ENCODE measurements at places on chromosomes 6 and 20. TPM values are rescaled to one million over a fixed set of nuclear protein-coding genes. Genes with fewer than 3 reads are reported as not detected.

MYB gene
- 0.22 TPM for total RNA-seq

FRK gene
- 7.5 TPM for total RNA-seq

GSTA5 gene
- not detected for total RNA-seq

TCF15 gene
- 13.4 TPM for total RNA-seq

GRM1 gene
- total RNA-seq: 2.2 TPM

SLC44A4 gene
- total RNA-seq: not detected

RAMACL gene
- 1.3 TPM for total RNA-seq

DNA sequence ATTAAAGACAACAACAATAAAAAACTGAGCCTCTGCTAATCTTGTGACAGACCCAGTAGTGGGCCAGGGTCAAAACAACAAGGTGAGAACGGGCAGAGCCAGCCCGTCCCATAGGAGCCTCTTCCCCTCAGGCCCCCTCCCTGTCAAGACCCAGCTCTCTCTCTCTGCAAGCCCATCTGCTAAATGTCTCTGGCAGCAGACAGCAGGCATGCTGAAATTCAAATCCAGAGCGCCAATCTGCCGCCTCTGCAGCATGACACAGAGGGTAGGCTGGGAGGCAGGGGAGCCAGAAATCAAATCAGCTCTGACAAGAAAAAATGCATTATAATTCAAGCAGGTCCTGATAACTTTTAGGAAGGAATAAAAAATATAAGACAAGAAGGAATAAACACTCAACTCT, 26.3 kb downstream of the METTL24 start:
- no peak for DNase-seq

DNA sequence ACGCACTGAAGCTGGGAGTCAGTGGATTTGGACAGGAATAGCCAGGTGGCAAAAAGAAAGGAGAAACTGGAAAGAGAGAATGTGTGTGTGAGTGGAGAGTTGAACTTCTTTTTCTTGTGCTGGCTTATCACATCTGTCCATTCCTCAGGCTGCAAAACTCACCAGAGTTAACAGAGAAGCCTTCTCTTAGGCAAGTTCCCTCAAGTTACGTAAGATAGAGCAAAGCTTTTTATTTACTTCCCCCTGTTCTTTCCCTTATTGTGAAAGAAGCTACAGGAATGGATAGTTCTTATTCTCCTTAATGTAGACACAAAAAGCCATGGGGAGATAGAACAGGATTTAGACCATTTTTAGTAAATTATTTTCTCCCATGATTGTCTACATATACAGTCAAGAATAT, 188.6 kb downstream of the BMP2 start:
- no peak for DNase-seq

DNA sequence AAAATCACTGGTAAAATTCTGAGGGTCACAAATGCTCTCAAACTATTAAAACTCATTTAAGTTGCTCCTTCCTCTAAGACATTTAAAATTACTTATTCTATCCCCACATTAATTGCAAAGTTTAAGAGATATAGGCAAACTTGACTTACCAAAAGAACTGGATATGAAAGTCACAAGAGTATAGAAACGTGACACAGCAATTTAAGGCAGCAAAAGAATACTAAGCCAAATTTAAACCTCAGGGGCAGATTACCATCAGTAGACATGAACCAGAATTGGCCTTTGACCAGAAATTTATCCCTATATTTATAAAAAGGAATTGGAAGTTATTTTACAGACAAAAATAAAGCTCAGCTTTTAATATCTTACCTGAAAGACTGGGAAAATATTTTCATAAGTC, 56.0 kb downstream of the MAP3K7 start:
- DNase-seq: no peak

DNA sequence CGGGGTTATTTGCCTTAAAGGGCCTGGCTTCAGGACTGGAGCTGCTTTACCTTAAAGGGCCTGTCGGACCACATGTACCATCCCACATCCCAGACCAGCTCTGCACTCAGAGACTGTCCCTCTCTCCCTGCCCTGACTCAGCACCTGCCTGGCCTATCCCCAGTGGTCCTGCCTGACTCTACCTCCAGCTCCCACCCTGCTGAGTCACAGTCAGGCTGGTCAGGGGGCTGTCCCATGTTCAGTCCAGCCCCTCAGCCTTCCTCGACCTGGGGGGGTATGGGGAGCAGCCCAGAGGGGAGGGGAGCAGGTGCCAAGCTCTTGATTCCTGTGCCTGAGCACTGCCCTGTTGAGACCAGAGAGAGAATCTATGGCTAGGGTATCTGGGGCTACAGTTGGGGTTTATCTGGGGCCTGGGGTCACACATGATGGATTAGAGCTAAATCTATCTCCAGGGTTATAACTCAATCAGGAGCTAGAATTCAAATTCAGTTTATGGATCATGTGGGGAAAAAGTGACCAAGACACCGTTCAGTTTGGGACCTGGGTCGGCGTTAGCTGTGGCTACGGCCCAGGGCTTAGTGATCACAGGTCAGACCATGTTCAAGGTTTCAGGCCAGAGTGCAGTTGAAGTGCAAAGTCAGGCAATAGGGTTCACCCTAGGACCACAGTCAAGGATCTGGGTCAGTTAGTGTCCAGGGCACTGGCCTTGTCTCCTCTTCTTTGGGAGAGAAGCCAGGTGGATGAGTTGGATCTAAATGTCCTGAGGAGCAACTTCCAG, 9.4 kb upstream of the TRIB3 start:
- DNase-seq: no peak

DNA sequence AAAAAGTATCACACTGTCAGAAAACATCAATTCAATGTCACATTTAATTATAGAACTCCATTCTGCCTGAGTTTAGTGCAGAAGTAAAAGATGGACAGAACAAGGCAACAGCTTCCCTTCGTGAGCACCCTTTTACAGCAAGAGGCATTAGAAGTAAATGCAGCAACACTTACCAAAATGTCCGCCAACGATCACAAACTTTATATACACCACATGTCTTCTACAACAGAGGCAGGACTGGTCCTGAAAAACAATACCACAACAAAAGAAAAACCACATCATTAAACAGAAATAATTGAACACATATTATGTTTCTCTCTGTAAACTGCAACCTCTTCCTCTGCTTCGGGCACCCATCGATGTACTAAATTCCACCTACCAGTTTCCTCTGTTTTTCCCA, 92.9 kb downstream of the FYN start:
- no peak for DNase-seq

DNA sequence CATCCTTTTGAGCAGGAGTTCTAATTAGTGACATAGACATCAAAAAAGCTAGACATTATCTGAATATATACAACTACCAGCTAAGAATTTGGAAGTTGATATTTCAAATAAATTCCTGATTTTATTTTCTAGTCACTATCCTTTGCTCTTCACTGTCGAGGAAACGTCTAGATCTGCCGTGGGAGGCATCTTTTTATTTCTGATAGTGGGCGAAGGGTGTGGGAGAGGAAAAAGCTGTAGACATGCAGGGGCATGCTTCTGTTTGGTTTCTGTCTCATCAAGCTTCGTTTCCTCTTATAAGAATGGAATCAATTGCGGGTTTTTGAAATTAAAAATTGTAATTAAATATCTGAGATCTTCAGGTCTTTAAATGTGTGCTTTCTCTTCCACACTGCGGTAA, 16.2 kb upstream of the C6orf118 start:
- DNase-seq: no peak

- no peak for DNase-seq
Observed at GRCh38 chr20:36094497-36094896, 60.0 kb upstream of the EPB41L1 start.

DNA sequence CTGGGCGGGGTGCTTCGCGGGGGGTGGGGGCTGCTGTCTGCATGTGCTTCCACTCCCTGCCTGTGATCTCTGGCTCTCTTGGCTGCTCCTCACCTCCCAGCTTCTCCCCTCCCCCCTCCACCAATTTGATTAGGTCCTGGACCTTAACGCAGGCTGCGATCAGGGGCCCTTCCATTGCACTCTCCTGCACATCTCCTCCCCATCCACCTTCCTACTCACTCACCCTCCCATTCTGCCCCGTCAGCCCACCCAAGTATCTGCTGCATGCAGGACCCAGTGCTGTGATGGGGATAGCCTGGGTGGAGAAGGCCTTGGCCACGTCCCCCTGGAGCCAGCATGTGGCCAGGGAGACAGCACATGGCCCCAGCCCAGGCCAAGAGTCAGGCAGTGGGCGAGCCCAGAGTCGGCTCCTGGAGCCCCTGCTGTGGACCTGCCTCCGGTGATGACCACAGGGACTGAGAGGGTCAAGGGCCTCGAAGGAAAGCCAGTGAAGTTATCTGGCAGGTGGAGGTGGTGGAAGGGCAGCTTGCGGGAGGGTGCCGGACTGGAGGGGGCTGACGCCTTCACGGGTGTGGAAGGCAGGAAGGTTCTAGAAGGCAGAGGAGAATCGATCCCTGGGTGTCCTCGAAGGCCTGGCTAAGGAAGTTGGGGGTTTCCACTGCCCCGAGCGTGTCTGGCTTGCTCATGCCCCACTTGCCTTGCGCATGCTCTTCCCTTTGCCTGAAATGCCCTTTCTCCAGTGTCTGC, 40.7 kb downstream of the SRC start:
- DNase-seq: no peak

DNA sequence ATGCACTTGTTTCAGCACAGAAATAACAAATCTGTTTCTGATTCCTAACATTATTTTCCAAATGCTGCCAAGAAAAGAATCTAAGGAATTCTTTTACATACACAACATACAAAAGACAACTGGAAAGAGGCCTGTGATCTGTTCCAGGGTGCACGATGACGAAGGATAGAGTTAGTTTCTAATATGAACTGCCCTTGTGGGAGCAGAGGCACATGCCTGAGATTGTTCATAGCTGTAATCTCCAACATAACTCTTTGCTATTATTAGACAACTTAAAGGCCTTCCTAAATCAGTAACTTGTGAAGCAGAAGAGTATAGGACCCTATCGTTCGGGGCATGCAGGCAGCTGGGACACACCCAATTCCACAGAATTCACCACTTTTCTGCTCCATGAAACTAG, 41.2 kb upstream of the NHSL1 start:
- DNase-seq: no peak

GRCh38 chr6:37187321-37188022, 17.5 kb downstream of the PIM1 start:
- DNase-seq: no peak

DNA sequence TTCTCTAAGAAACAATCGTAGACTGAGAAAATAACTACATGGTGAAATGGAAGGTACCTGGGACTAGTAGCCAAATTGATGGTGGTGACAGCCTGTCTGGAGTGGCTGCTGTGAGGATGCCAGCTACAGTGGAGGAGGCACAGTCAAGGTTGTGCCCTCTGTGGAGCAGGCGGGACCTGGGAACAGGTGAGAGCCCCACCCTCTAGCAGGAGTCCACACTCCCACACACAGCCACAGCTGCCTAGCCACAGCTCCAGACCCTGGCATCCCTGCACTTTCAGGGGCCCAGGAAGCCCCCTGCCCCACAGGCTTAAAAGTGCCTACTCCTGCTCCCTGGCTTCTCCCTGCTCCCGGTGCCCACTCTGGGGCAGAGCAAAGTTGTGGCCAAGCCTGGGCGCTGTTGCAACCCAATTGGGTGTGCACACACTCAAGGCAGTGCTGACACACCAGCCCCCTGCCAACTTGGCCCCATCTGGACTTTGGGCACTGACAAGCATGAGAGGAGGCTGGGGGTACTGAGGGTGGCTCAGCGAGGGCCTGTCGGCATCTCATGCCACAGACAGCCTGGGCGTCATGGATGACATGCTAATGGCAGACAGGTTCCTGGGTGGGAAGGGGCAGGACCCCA, 548.7 kb downstream of the TBC1D32 start:
- no peak for DNase-seq

DNA sequence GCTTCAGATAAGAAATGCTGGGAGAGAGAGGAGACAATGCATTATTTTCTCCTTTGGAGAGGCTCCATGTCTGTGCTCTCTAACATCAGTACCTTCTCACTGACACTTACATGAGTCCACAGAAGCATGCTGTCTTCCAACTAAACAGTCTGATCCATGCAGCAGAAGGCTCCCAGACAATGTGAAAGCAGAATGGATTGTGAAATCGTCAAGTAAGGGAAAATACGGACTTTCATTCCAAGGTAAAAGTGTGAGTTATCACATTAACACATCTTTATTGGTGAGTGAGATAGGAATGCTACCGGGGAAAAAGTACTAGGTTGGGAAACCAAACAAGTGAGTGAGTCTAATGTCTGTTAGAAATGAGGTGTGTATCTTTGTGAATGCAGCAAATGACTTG, 167.6 kb upstream of the KCNK16 start:
- DNase-seq: no peak

GRCh38 chr20:22562620-22563019, 21.8 kb downstream of the FOXA2 start:
- DNase-seq: no peak

DNA sequence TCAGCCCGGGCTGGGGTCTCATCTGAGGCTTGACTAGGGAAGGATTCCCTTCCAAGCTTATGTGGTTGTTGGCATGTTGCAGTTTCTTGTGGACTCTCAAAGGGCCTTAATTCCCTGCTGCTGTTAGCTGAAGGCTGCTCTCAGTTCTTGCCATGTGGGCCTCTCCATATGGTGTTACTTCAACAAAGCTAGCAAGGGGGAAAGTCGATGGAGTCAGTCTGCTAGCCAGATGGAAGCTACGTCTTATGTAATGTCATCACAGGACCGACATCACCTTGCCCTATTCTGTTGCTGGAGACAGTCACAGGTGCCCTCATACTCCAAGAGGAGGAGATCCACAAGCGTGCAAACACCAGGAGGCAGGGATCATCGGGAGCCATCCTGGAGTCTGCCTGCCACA, 43.3 kb upstream of the ARMC2 start:
- no peak for DNase-seq

DNA sequence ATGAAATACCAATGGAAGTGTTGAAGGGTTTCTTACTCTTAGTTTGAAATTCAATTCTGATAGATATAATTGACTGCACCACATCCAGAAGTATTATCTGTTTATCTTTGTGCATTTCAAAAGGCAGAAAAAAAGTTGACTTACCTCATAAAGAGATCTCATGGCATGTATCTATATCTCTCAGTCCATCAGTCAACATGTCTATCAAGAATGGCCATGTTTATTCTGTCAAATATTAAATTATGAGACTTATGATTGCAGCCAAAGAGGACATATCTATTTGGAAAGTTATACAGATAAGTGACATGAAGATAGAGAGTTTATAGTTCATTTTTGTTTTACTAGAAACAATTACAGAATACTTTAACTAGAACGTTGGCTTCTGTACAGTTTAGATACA, 277.8 kb downstream of the KHDC1L start:
- no peak for DNase-seq

DNA sequence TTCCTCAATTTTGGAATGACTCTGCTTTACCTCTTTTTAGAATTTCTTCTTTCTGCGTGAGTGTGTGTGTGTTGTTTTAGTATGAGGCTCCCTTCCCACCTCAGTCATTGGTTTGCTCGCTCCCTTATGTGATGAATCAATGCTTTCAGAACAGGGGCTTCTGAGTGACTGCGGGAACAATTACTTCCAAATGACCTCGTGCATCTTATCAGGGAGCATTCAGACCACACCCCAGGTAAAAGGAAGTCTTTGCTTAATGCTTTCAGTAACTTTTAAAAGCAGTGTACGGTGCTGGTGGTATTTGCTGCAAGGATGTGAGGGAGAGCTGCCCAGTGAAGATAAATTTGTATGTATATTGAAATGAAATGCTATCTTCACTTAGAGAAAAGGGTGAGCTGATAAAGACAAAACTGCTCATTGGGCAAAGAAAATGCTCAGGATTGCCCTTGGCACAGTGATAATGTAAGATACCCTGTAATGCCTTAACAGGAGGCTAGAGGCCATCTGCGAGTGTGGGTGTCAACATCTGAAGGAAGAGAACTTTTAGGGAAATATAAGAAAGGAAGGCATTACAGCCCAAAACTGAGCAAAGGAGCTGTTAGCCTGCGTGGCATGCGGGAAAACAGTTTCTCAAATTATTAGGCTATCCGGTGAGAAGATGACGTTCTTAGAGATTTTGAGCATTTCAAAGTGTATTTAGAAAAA, at the start of gene MLIP:
MLIP (plus strand) TSS at position 103 of the 705 bp plus-strand sequence; CDS start at position 140, 37 bp downstream.
- DNase-seq: no peak

- no peak for DNase-seq
Observed at GRCh38 chr6:124963416-124963785, 1.2 kb downstream of the RNF217 start.
